Aorta (tissue), 5 donors: ENCODE measurements at places on chromosomes 1 and 21. TPM values are rescaled to one million over a fixed set of nuclear protein-coding genes. Genes with fewer than 3 reads are reported as not detected.

The SPRR2F gene
- total RNA-seq, result not detected

The LHX8 gene
- total RNA-seq, result not detected

The JAK1 gene
- total RNA-seq, result 115 TPM

The KRTAP7-1 gene
- total RNA-seq, result not detected

DNA sequence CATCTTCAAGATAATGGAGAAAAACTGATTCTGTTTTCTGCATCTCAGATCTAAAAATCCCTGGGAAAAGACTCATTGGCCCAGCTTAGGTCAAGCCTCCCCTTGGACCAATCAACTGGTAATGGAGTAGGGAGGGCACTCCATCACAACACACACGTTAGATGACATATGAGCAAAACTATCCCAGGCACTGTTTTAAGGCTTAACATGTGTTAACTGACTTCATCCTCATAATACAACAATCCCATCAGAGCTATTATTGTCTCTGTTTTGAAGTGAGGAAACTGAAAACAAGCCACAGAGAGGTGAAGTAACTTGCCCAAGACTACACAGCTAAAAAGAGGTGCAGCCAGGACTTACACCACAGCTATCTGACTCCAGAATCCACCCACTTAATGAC, 14.7 kb upstream of the CITED4 start:
- no peaks in the 10 kb centered on the region for H3K27me3 ChIP-seq
- H3K27ac ChIP-seq, result no peak overlapping the region
- no peaks in the 10 kb centered on the region for H3K36me3 ChIP-seq
- H3K4me3 ChIP-seq, result no peak overlapping the region
- DNase-seq, result no peak

- H3K4me1 ChIP-seq, result no peaks in the 10 kb centered on the region
- H3K36me3 ChIP-seq, result no peaks in the 10 kb centered on the region
- no peak overlapping the region for H3K4me3 ChIP-seq
- H3K27ac ChIP-seq, result no peak overlapping the region
Observed at GRCh38 chr21:31911138-31911907, 38.5 kb downstream of the HUNK start.

DNA sequence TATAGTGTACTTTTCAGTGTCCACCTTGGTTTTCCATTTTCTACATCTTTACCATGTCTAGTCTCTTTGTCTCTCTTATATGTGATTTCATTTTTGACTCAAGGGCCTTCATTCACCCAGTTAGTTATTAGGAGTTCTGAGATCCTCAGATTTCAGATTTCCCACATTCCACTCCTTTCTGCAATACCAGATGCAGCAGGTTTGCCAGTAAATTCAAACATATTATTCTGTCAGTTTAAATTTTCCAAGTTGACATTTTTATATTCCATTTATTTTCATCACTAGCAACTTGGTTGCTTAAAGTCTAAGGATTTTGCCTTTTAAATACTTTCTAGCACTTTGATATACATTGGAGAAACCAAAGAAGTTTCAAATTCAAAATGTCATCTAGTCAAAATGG, 42.4 kb downstream of the ABL2 start:
- H3K36me3 ChIP-seq, result no peaks in the 10 kb centered on the region
- no peak overlapping the region for H3K4me3 ChIP-seq
- no peaks in the 10 kb centered on the region for H3K4me1 ChIP-seq
- H3K27me3 ChIP-seq, result no peaks in the 10 kb centered on the region

GRCh38 chr1:34842952-34843371, 16.6 kb downstream of the SMIM12 start:
- DNase-seq, result no peak
- no peak overlapping the region for H3K27ac ChIP-seq
- H3K27me3 ChIP-seq, result no peaks in the 10 kb centered on the region
- no peaks in the 10 kb centered on the region for H3K4me1 ChIP-seq
- H3K36me3 ChIP-seq, result no peaks in the 10 kb centered on the region

DNA sequence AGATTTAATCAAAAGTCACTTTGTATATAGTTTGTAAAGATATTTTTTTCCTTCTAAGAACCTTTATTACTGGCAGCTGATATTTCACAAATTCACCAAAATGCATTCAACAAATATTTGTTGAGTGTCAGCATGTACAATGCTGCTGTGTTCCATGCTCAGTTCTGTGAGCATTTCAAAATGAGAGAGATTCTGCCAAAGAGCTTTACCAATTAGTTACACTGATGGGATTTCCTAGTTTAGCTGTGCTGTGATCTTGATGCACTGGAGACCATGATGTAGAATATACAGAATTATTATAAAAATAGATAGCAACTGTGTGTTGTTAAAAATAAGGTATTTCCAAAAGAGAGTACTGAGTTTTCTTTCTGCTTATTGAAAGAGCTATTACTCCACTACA, 225.6 kb downstream of the BRINP3 start:
- no peak for DNase-seq
- no peak overlapping the region for H3K27ac ChIP-seq
- H3K27me3 ChIP-seq, result no peaks in the 10 kb centered on the region
- no peak overlapping the region for H3K4me3 ChIP-seq
- H3K4me1 ChIP-seq, result no peaks in the 10 kb centered on the region

- no peaks in the 10 kb centered on the region for H3K27me3 ChIP-seq
- DNase-seq, result no peak
- H3K36me3 ChIP-seq, result no peaks in the 10 kb centered on the region
- H3K27ac ChIP-seq, result no peak overlapping the region
- no peaks in the 10 kb centered on the region for H3K4me1 ChIP-seq
- H3K4me3 ChIP-seq, result no peak overlapping the region
Observed at GRCh38 chr1:180851995-180852887, 60.5 kb upstream of the KIAA1614 start.

DNA sequence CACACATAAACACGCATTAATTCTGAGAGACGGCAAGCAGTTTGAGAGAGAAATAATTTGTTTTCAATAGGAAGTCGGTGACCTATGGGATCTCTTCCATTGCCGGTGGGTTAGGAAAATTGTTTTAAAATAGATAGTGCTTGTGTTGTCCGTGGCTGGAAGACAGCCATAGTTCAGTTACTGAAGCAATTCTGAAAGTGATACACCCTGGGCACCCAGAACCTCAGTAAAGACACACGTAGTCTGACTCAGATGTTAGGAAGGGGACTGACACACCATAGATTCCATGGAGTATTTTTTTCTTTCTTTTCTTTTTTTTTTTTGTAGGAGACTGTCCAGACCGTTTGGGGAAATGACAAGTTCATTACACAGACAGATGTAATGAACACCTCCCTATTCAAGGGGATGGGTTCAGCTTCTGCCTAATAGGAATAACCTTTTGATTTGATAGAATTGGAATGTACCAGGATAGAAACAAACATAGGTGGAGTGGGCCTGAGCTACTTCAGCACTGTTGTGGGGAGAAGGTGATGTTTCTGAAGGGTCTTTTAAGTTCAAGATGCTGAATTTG, 1.6 kb downstream of the C1orf21 start:
- no peak for DNase-seq
- no peaks in the 10 kb centered on the region for H3K27me3 ChIP-seq
- H3K36me3 ChIP-seq, result no peaks in the 10 kb centered on the region
- peak overlapping the region; percentile 68 for H3K4me3 ChIP-seq

DNA sequence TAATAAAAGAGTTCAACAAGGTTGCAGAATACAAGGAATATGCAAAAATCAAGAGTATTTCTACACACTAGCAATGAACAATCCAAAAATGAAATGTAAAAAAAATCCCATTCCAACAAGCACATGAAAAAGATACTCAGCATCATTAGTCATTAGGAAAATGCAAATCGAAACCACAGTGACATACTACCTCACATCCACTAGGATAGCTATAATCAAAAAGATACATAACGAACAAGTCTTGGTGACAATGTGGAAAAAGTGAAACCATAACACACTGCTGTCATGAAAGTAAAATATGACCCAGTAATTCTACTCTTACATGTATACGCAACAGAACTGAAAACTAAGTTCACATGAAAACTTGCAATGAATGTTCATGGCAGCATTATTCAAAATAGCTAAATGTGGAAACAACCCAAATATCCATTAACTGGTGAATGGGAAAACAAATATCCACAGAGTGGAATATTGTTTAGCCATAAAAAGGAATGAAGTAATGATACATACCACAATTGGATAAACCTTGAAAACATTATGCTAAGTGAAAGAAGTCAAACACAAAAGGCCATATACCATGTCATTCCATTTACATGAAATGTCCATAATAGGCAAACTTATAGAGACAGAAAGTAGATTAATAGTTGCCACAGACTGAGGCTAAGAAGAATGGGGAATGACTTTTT, 34.3 kb downstream of the PIK3R3 start:
- no peak for DNase-seq
- no peaks in the 10 kb centered on the region for H3K27me3 ChIP-seq
- H3K27ac ChIP-seq, result no peak overlapping the region
- H3K4me3 ChIP-seq, result no peak overlapping the region

- H3K27me3 ChIP-seq, result no peaks in the 10 kb centered on the region
- H3K4me3 ChIP-seq, result no peak overlapping the region
- no peak for DNase-seq
- H3K36me3 ChIP-seq, result no peaks in the 10 kb centered on the region
- H3K27ac ChIP-seq, result no peak overlapping the region
- H3K4me1 ChIP-seq, result no peaks in the 10 kb centered on the region
Observed at GRCh38 chr1:112927462-112927990, 28.5 kb downstream of the SLC16A1 start.
